ENCODE measurements at places on chromosomes 7 and 10.

- no peak for DNase-seq
Observed at GRCh38 chr10:60239228-60239627, 150.4 kb downstream of the ANK3 start.

DNA sequence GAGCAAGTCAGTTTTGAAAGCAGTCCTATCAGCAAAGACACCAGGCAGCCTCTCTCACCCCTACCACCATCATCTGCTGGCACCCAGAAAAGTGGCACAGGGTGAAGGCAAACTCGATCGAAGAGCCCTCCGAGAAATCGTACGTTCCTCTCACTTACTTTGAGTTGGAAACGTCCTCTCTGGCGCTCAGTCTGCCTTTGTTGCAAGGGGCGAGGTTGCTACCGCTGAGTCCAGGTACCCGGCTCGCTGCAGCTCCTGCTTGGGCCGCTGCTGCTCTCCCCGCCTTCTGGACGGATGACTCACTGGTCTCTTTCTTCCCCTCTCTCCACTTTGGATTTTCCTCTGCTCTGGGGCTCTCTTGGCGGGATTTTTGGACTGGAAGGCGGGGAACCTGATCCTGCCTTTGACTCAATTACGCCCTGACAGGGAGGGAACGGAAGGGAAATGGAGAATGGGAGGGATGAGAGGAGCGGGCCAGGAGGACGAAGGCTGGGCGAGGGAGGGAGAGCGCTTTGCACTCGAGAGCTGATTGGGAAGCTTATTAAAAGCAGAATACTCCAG, at the start of gene PTN:
TSS of gene PTN (minus strand) at position 453 of the 561 bp plus-strand sequence. CDS start 88,760 bp downstream, outside the sequence.
- peak; percentile 16 for DNase-seq

GRCh38 chr7:143455942-143456341, 12.7 kb downstream of the TAS2R60 start:
- no peak for DNase-seq

GRCh38 chr10:110032801-110033700, 25.3 kb downstream of the ADD3 start:
- no peak for DNase-seq

- no peak for DNase-seq
Observed at GRCh38 chr7:127137146-127137545, 115.6 kb downstream of the GRM8 start.

GRCh38 chr10:5776881-5777197, 36.4 kb downstream of the GDI2 start:
- DNase-seq, result no peak

DNA sequence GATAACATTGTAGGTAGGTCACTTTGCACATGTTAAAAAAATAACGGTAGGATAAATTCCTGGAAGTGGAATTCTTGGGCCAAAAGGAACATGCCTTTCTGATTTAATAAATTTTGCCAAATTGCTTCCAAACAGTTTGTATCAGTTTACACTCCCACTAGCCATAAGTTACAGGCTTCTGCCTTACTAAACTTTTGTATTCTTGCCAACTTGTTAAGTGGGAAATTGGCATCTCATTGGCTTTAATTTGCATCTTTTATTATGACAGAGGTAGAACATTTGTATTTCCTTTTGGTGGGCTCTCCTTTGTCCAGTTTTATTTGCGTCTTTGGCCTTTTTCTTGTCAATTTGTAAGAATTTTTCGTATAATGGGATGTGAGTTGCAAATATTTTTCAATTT, 38.3 kb upstream of the FAM180A start:
- no peak for DNase-seq

GRCh38 chr7:136130511-136131303, 153.5 kb upstream of the MTPN start:
- no peak for DNase-seq

GRCh38 chr10:16754765-16755164, 62.5 kb downstream of the RSU1 start:
- DNase-seq, result no peak

GRCh38 chr7:113446791-113447190, 328.4 kb upstream of the SMIM30 start:
- no peak for DNase-seq

DNA sequence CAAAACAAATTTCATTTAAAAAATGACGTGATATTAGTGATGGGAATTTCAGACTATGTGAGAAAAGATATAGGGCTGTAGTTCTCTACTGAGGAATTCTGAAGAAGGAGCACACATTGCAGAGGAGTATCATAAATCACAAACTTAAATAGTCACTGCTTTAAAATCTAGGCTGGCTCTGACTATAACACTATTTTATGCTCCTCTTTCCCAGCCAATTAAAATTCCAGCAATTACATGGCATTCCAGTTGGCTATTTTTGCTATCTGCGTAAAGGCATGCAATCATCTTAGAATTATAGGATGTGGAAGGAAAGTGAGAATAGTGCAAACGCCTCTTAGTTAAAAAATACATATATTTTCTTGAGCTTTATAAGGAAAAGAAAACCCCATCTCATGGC, 123.1 kb downstream of the GNAI1 start:
- no peak for DNase-seq

DNA sequence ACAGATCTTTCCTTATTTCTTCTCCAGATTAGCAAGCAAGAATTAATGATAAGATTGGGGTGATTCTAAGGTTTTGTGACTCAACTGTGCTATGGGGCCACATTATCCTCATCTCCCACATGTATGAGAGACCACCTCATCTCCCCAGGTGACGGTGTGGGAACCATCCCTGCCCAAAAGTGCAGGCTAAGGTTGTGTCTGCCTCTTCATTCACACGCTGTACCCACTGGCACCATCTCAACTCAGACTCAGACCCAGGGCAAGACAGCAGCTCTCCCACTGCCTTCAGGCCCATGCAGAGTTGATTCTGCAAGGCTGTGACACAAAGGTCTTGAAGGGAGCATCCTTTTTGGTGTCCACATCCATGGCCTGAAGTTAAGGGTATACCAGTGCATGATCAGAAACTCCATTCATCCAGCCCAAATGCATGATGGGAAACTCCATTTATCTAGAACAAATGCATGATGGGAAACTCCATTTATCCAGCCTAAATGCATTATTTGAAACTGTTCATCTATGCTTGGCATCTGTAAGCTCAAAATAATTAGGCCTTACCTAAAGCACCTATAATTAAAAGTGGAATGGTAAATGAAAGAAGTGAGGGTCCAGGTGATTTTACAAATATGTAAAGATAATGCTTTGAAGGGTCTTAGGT, 99.4 kb downstream of the TCERG1L start:
- no peak for DNase-seq

- DNase-seq, result no peak
Observed at GRCh38 chr10:76124280-76124679, 692.9 kb downstream of the LRMDA start.

All from WERI-Rb-1 (cell line).